Gastroesophageal sphincter (tissue), 4 donors: ENCODE measurements at places on chromosomes 7 and 10. TPM values are rescaled to one million over a fixed set of nuclear protein-coding genes. Genes with fewer than 3 reads are reported as not detected.

GRCh38 chr10:83346266-83346910 lies 792.9 kb upstream of the GHITM start:
- no peaks in the 10 kb centered on the region for H3K27me3 ChIP-seq
- H3K4me1 ChIP-seq, result no peaks in the 10 kb centered on the region
- no peak overlapping the region for H3K27ac ChIP-seq

CALN1 gene
- not detected for total RNA-seq

DNA sequence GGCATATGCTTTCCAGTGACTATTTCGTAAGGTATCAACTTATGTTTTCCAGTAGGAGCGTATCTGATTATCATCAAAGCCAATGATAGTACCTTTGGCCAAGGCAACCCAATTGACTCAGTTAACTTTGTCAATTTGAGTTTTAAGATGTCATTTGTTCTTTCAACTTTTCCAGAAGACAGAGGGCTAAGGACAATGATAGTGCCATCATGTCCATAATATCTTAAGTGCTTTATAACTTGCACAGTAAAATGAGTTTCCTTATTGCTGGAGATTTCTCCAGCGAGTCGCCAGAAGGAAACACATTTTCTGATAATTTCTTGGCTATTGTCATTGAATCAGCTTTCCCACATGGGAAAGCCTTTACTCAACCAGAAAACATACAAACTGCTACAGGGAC lies 35.0 kb downstream of the ANTXRL start:
- H3K27me3 ChIP-seq, result no peaks in the 10 kb centered on the region
- H3K4me3 ChIP-seq, result no peak overlapping the region
- no peaks in the 10 kb centered on the region for H3K4me1 ChIP-seq

GRCh38 chr7:117631652-117632051 lies 151.8 kb downstream of the CFTR start:
- H3K27me3 ChIP-seq, result no peaks in the 10 kb centered on the region
- no peak overlapping the region for H3K27ac ChIP-seq
- H3K4me1 ChIP-seq, result no peaks in the 10 kb centered on the region
- no peaks in the 10 kb centered on the region for H3K36me3 ChIP-seq

NFKB2 gene
- 27.1 TPM for total RNA-seq

- no peaks in the 10 kb centered on the region for H3K27me3 ChIP-seq
- H3K4me1 ChIP-seq, result no peaks in the 10 kb centered on the region
- H3K27ac ChIP-seq, result no peak overlapping the region
- ATAC-seq, result no peak
- no peaks in the 10 kb centered on the region for H3K36me3 ChIP-seq
Observed at GRCh38 chr10:97222326-97222961, 36.7 kb upstream of the SLIT1 start.

PRKCQ gene
- 7.6 TPM for total RNA-seq
